ENCODE measurements at places on chromosomes 4 and X.

- DNase-seq = no peak
Measured at GRCh38 chr4:170887396-170887795, 797.6 kb upstream of the AADAT start.

DNA sequence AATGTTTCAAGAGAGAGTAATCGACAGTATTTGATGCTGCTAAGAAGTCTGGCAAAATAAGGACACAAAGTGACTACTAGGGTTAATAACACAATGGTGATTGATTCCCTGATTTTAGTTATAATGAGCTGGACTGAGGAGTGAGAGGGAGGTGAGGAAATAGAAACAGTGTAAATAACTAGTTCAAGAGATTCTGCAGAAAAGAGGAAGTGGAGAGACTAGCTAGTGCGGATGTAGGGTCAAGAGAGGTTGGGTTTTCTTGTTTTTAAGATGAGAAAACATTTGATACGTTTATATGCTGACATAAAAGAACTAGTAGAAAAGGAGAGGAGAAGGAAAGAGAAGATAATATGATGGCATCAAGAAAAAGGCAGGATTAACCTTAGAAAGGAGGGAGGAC is 12.2 kb upstream of the TRPC5 start:
- no peak for DNase-seq

DNA sequence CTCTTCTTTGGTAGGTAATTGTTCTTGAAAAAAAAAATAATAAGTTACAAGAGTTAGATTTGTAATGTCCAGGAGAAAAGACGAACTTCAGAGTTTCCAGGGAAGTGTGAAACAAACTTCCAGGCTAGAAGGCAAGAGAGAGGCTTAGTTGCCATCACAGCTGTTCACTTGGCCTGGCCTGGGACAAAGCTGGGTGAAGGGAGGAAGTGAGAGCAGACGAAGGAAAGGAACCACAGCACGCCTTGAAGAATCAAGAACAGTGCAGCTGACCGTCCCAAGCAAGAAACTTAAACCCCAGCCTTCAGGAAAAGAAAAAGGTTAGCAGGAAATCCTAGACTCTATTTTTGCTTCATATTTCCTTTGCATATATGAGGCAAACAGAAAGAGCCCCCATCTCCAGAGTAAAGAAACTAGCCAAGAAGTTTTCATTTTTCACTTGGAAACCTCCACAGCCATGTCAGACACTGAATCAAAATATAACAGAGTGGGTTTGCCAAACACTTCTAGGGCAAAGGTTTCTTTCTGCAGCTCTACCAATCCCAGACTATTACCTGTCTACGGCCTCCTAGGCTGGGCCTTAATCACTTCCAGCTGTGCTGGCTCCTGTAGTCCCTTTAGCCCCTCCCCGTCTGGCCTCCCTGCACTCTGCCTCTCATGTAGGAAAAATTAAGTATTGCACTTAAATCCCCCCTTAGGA is 209.6 kb downstream of the SPATA18 start:
- no peak for DNase-seq

DNA sequence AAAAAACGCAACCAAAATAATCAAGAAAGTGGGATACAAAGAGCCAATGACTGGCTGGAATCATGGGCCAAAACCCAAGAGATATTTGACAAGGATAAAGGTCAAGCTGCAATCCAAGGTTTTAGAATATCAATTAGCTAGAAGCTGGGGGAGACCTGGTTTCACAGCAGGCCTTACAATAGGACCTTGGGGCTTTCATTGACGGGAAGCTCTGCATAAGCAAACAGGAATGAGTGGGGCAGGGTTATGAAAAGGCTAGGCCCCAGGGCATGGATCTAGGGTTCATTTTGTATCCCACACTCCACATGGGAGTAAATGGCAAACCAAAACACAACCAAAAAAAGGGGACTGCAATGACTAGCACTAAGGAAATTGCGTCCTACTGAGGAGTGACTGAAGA is 215.3 kb downstream of the HS6ST2 start:
- no peak for DNase-seq

DNA sequence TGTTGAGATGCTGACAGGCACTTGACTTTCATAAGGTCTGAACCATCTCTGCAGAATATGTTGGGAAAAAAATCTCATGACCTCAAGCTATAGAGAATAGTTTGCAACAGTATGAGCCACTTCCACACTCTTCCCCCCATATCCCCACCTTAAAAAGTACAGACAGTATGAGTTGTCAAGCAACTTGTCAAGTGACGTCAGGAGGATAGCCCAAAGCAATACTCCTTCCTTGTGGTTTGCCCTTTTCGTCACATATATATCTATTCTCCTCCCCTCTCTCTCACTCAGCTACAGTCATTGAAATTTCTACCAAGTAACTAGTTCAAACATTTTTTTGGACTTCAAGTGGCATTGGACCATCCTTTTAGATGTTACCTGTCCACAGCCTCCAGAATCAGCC is 67.7 kb downstream of the MCF2 start:
- DNase-seq = no peak

- DNase-seq = no peak
Measured at GRCh38 chrX:42673301-42673810, 104.6 kb downstream of the PPP1R2C start.

DNA sequence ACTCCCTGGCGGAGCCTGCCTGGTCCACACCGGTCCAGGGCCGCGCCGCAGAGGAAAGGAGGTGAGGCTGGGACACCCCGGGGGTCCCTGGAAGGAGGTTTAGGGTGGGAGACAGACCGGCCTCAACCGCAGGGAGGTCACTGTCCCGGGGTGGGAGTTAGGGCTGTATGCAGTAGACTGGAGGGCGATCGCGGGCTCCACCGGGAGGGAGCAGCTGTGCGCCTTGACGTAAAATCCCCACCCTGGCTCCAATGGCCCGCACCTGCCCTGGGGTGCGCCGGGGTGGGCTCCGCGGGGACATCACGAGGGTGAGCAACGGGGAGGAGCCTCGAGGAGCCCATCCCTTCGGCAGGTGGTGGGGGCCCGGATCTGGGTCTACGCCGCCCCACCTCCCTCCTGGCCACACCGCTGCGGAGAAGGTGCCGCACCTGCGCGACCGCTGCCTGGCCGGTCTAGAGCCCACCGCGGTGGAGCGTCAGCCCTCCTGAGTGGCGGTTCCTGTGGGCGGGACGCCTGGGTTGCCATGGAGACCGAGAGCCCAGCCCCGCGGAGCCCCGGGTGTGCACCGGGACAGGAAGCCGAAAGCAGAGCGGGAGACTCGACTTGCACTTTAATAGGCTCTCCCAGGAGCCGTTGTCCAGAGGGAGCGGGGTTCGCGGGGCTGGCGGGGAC is 105.1 kb downstream of the ADRA2C start:
- DNase-seq = no peak

GRCh38 chrX:97876697-97877407 is 993.1 kb downstream of the RPA4 start:
- DNase-seq = no peak

DNA sequence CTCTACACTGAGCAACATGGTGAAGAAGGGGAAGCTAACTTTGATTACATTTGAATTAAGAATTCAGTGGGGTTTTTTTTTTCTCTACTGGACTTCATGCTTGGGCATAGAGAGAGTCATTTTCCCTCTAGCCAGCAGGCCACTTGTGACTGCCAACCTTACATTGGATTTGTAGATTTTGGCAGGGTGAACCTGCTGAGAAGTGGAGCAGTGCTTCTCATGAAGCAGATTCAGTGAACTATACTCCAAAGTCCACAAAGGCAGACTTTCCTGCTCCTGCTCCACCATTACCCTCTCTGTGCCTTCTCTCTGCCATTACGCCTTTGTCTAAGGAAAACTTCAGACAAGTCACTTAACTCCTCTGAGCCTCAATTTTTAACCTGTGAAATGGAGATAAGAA is 69.9 kb downstream of the PAK3 start:
- no peak for DNase-seq

- DNase-seq = peak; percentile 9
Measured at GRCh38 chr4:37383579-37384229, 139.2 kb downstream of the NWD2 start.

- no peak for DNase-seq
Measured at GRCh38 chr4:37985730-37986275, 25.6 kb downstream of the PTTG2 start.

GRCh38 chr4:15753786-15754185 is 24.3 kb upstream of the CD38 start:
- no peak for DNase-seq

DNA sequence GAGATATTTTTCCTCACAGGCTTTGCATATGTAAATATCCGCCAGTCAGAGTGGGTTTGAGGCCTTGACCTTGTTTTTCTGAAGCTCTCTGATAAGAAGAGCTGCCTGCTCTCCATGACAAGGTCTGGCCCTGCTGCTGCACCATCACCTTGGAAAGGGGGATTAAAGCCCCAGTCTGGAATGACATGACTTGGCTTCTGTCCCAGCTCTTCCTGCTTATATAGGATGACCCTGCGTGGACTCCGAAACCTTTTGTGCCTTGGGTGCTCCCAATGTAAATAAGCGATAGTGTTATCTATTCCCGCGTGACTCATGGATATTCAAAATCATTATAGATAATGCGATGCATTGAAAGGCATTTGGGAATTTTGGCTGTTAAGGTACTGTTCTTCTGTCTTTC is 139.3 kb downstream of the BMPR1B start:
- no peak for DNase-seq

GRCh38 chr4:114257501-114257900 is 278.1 kb upstream of the ARSJ start:
- no peak for DNase-seq

DNA sequence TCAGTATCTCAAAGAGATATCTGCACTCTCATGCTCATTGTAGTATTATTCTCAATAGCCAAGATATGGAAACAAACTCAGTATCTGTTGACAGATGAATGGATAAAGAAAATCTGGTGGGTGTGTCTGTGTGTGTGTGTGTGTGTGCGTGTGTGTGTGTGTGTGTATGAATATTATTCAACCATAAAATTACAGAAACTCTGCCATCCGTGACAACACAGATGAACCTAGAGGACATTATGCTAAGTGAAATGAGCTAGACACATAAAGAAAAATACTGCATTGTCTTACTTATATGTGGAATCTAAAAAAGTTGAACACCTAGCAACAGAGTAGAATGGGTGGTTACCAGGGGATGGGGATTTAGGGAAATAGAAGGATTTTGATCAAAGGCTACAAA is 13.2 kb downstream of the XKRX start:
- DNase-seq = no peak

GRCh38 chr4:117691572-117692351 is 342.5 kb upstream of the NDST3 start:
- DNase-seq = no peak

- DNase-seq = no peak
Measured at GRCh38 chr4:53686521-53686920, 95.2 kb upstream of the LNX1 start.

- no peak for DNase-seq
Measured at GRCh38 chrX:12042615-12043014, 95.7 kb upstream of the FRMPD4 start.

GRCh38 chrX:13101441-13102139 is 57.2 kb upstream of the FAM9C start:
- DNase-seq = peak; percentile 55

DNA sequence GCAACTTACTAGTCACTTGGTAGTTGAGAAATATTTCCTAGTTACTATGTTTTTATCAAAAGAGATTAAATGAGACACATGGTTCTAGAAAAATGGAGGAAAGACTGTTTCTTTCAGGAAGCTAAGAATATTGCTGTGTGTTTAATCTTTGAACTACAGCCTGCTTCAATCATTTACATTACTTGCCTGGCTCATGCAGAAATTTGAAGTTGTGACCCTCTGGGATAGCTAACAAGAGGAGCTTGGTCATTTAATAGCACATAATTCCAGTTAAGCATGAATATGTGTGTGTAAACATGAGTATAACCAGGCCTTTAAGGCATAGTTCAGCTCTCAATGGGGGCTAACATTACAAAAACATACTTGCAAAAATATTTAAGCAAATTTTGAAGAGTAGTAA is 44.6 kb upstream of the SLC25A4 start:
- no peak for DNase-seq

- no peak for DNase-seq
Measured at GRCh38 chrX:101484135-101484534, 1.1 kb upstream of the ARMCX4 start.

GRCh38 chr4:109708990-109709389 is 5.7 kb upstream of the CASP6 start:
- no peak for DNase-seq

GRCh38 chr4:55178226-55179005 is 53.0 kb upstream of the KDR start:
- no peak for DNase-seq
